ENCODE measurements at places on chromosomes 13 and 19. TPM values are rescaled to one million over a fixed set of nuclear protein-coding genes. Genes with fewer than 3 reads are reported as not detected.
A peak's percentile ranks its signal among the peaks of the same experiment; 100 is the strongest.

- H3K36me3 ChIP-seq: no peaks in the 10 kb centered on the region
- H3K4me3 ChIP-seq: no peak overlapping the region
- no peaks in the 10 kb centered on the region for H3K27me3 ChIP-seq
- no peaks in the 10 kb centered on the region for H3K4me1 ChIP-seq
- DNase-seq: no peak
- no peak overlapping the region for H3K27ac ChIP-seq
Observed at GRCh38 chr13:37473035-37473434, 125.5 kb downstream of the POSTN start.

The GJA3 gene
- total RNA-seq: not detected

GRCh38 chr19:5182751-5183150 is 157.9 kb downstream of the PTPRS start:
- no peaks in the 10 kb centered on the region for H3K4me1 ChIP-seq
- no peak for DNase-seq
- no peak overlapping the region for H3K4me3 ChIP-seq

The NOTCH3 gene
- 5.4 TPM for total RNA-seq

GRCh38 chr19:41994521-41994971 is 516 bp upstream of the ATP1A3 start:
- H3K36me3 ChIP-seq: no peaks in the 10 kb centered on the region
- peak overlapping the region; percentile 50 for H3K4me3 ChIP-seq
- H3K27me3 ChIP-seq: peaks cover 29% of the 10 kb centered on the region

The PDX1 gene
- not detected for total RNA-seq

The OSCAR gene
- not detected for total RNA-seq

The ZNF761 gene
- 8.6 TPM for total RNA-seq

GRCh38 chr13:108070491-108070890 is 144.8 kb downstream of the LIG4 start:
- no peak overlapping the region for H3K27ac ChIP-seq
- no peaks in the 10 kb centered on the region for H3K4me1 ChIP-seq
- no peak overlapping the region for H3K4me3 ChIP-seq
- H3K36me3 ChIP-seq: no peaks in the 10 kb centered on the region

The CXCL17 gene
- total RNA-seq: not detected

DNA sequence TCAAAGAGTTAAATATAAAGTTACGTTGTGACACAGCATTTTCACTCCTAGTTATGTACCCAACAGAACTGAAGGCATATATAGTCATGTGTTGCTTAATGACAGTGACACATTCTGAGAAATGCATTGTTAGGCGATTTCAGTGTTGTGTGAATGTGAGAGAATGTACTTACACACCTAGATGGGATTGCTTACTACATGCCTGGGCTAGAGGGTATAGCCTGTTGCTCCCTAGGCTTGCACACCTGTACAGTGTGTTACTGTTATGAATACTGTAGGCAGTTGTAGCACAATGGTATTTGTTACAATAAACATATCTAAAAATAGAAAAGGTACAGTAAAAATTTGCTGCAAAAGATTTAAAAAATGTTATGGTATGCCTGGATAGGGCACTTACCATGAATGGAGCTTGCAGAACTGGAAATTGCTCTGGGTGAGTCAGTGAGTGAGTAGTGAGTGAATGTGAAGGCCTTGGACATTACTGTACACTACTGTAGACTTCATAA is 89.2 kb downstream of the DHRS12 start:
- H3K36me3 ChIP-seq: no peaks in the 10 kb centered on the region
- no peak overlapping the region for H3K4me3 ChIP-seq
- no peaks in the 10 kb centered on the region for H3K27me3 ChIP-seq
- no peak for DNase-seq
- H3K4me1 ChIP-seq: no peaks in the 10 kb centered on the region

The FOXA3 gene
- 10.6 TPM for total RNA-seq

DNA sequence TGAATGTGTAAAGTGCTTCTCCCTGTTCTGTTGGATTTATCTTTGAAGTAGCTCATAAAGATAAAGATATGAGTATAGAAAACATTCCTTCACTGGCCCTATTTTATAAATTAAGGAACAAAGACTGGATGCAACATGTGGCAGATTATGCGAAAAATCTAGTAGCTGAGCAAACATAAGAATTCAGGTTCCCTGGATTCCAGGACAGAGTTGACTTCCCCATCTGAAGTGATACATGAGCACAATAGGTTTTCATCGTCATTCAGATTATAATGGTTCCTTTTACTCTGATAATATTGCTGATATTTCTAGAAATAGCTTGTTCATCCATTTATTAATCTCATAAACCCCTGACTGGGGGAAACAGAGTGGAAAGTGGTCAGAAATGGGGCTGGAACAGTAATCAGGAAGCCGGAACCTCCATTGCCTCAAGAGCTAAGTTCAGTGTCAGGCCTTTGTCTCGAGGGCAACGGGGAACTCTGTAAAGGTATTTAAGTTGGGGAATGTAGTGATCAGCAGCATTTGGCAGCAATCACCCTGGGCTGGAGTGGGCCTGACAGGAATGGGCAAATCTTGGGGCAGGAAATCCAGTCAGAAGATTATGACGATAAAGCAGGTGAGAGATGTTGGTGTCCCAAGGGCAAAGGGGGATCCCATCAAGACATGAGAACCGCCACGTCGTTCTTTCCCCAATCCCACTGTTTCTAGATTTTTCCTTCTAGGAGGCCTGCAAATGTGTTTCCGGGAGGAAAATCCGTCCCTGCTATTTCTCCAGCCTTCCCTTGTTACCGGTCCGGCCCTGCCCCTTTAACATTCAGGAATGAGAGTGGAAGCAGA is 232.5 kb upstream of the SERP2 start:
- peak overlapping the region; percentile 47 for H3K4me3 ChIP-seq
- no peaks in the 10 kb centered on the region for H3K36me3 ChIP-seq
- H3K4me1 ChIP-seq: no peaks in the 10 kb centered on the region
- no peaks in the 10 kb centered on the region for H3K27me3 ChIP-seq
- H3K27ac ChIP-seq: peak overlapping the region; percentile 90

The OR4F17 gene
- not detected for total RNA-seq

GRCh38 chr13:110127986-110128511 is 178.9 kb downstream of the COL4A1 start:
- H3K36me3 ChIP-seq: no peaks in the 10 kb centered on the region
- no peaks in the 10 kb centered on the region for H3K4me1 ChIP-seq
- no peak overlapping the region for H3K4me3 ChIP-seq
- H3K27ac ChIP-seq: no peak overlapping the region
- H3K27me3 ChIP-seq: no peaks in the 10 kb centered on the region

DNA sequence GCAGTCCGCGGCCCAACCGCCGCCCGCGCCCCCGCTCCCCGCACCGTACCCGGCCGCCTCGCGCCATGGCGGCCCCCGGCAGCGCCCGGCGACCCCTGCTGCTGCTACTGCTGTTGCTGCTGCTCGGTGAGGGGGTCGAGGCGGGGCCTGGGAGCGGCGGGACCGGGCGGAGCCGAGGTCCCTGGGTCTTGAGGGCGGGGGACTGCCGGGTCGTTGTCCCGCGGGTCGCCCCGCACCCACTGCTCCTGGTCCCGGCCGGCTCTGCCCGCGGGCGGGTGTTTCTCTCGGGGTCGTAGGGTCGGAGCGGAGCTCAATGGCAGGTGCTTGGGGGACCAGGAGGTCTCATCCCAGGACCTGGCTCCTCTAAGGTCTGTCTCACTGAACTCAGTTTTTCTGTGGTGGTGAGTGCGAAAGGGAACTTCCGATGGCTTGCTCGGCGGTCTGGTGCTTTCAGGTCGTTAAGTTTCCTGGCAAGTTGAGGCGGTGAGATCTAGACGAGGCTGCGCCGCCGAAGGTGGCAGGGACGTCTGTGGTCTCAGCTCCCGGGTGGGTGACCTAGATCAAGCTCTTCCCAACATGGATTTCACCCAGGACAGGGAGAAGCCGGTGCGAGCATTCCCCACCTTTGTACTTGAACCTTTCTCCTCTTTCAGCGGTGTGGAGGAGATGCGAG is 467 bp downstream of the LAMP1 start:
- no peaks in the 10 kb centered on the region for H3K4me1 ChIP-seq
- DNase-seq: peak; percentile 62
- H3K4me3 ChIP-seq: peak overlapping the region; percentile 97
- no peaks in the 10 kb centered on the region for H3K36me3 ChIP-seq
- peak overlapping the region; percentile 85 for H3K27ac ChIP-seq

DNA sequence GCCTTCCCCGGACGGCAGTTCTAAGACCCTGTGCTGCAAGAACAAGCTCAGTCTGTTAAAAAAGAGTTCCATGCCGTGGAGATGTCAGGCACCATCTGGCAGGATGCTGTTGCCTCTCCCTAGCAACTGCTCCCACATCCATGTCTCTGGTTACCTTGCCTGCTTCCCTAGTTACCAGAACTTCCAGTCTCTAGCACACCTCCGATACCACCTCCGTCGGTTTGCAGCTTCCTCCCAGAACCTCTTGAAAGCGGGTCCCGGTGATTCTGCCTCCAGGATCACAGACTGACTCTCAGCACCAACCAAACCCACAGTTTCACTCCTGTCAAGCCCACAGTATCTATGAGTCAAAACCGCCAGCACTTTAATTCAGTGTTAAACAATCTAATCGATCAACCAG is 55.4 kb downstream of the KCTD12 start:
- no peak overlapping the region for H3K27ac ChIP-seq
- no peaks in the 10 kb centered on the region for H3K4me1 ChIP-seq
- H3K4me3 ChIP-seq: no peak overlapping the region
- DNase-seq: no peak

DNA sequence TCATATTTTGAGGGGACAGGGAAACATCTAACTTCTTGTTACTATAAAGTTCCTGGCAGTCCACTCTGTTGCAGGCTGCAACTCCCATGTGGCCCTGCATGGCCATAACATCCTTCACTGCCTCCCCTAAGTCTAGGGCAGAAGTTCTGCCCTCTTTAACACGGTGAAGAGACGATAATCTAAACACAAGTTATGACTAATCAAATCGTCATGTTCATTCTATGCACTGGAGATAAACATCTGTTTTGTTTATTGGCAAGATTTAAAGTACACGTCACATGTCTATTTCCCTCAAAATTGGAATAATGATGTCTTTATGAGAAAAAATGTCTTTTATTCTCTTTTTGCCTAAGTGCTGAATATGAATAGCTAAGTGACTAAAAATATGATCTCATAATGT is 1629.4 kb downstream of the PCDH9 start:
- no peak for DNase-seq
- H3K4me1 ChIP-seq: no peaks in the 10 kb centered on the region

DNA sequence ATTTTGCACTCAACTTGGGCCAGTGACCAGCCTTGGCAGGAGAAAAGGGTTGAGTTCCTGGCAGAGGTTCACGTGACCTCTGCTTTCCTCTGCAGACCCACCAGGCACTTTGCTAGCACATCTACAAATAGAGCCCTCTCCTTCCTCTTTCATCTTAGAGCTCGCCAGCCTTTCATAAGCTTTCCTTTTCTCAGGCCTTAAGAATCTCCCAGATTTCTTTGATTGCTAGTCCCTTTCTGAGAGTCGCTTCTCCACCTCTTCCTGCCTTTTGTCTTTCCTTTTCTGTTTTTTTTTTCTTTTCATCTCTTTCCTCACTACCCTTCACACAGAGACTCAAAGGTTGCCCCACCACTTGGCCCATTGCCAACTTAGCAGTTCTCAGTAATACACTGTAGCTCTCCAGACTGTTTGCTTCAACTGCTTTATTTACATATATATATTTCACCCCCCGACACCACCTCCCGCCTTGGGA is 375.7 kb upstream of the SPRY2 start:
- H3K36me3 ChIP-seq: no peaks in the 10 kb centered on the region
- H3K4me3 ChIP-seq: no peak overlapping the region
- no peaks in the 10 kb centered on the region for H3K4me1 ChIP-seq
- no peaks in the 10 kb centered on the region for H3K27me3 ChIP-seq

DNA sequence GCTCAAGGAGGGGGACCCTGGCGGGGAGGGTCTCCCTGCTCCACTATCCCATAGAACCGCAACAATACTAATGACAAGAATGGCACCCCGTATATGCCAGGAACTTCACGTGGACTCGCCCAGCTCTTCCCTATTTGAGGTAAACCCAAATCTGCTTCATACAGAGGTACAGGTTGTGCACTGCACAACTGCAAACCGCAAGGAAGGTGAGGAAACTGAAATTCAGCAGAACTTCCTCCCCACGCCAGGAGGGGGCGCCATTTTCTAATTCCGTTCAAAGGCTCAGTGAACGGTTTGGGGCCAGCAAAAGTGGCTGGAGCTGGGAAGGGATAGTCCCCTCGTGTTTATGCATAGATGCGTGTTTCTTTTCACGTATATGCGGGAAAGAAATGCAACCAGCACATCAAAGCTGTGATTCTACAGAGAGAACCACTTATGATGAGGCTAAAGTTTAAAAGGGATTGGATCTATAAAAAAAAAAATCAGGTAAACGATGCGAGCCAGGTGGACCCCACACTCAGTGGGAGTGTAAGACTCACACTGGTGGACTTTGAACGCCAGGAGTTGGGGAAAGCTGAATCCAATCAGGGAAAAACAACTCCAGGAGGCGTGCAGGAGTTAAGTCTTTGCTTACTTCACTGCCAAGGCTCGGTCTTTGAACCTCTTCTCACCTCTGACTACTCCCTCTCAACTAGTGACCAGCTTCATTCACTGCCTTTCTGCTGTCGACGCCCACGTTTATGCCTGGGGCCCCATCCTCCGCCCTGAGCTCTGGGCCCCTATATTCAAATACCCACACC is 20.3 kb downstream of the C19orf81 start:
- no peaks in the 10 kb centered on the region for H3K4me1 ChIP-seq
- no peaks in the 10 kb centered on the region for H3K27me3 ChIP-seq
- H3K36me3 ChIP-seq: no peaks in the 10 kb centered on the region
- DNase-seq: no peak
- no peak overlapping the region for H3K27ac ChIP-seq

GRCh38 chr13:47959468-47960247 is 41.4 kb downstream of the SUCLA2 start:
- no peaks in the 10 kb centered on the region for H3K27me3 ChIP-seq
- no peak overlapping the region for H3K27ac ChIP-seq
- H3K4me1 ChIP-seq: no peaks in the 10 kb centered on the region
- H3K36me3 ChIP-seq: no peaks in the 10 kb centered on the region
- no peak for DNase-seq

The C13orf46 gene
- total RNA-seq: not detected

- DNase-seq: no peak
- H3K4me1 ChIP-seq: no peaks in the 10 kb centered on the region
- H3K27ac ChIP-seq: no peak overlapping the region
- peaks cover 16% of the 10 kb centered on the region for H3K36me3 ChIP-seq
Observed at GRCh38 chr13:113169277-113170272, 11.1 kb downstream of the PROZ start.

The CEACAM8 gene
- total RNA-seq: not detected

The GTF2F1 gene
- total RNA-seq: 97.4 TPM

The ZFP30 gene
- 3.3 TPM for total RNA-seq

The IZUMO4 gene
- total RNA-seq: 1.3 TPM

DNA sequence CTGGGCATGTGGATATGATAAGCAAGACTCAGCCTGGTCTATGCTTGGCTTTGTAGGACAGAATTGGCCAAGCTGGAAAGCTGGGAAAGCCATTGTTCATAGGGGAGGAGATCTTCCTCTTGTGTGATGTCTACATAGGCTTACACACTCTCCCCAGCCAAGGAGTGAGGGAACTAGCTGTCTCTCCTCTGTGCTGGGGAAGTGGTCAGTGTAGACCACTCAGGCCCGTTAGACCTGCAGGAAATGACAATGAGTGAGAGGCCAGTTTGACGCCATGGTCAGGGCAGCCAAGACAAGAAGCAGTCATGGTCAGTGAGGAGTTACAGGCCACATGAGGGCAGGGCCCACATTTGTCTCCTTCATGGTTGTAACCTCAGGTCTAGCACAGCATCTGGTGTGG is 159.1 kb upstream of the KL start:
- no peak overlapping the region for H3K4me3 ChIP-seq
- H3K27ac ChIP-seq: no peak overlapping the region
- DNase-seq: no peak
- H3K36me3 ChIP-seq: no peaks in the 10 kb centered on the region

GRCh38 chr13:109243311-109243951 is 543.0 kb downstream of the IRS2 start:
- H3K27me3 ChIP-seq: no peaks in the 10 kb centered on the region
- H3K36me3 ChIP-seq: no peaks in the 10 kb centered on the region
- H3K4me3 ChIP-seq: no peak overlapping the region
- no peak overlapping the region for H3K27ac ChIP-seq

The CEACAM5 gene
- 113 TPM for total RNA-seq
